ENCODE measurements at places on chromosomes 3 and 15.

DNA sequence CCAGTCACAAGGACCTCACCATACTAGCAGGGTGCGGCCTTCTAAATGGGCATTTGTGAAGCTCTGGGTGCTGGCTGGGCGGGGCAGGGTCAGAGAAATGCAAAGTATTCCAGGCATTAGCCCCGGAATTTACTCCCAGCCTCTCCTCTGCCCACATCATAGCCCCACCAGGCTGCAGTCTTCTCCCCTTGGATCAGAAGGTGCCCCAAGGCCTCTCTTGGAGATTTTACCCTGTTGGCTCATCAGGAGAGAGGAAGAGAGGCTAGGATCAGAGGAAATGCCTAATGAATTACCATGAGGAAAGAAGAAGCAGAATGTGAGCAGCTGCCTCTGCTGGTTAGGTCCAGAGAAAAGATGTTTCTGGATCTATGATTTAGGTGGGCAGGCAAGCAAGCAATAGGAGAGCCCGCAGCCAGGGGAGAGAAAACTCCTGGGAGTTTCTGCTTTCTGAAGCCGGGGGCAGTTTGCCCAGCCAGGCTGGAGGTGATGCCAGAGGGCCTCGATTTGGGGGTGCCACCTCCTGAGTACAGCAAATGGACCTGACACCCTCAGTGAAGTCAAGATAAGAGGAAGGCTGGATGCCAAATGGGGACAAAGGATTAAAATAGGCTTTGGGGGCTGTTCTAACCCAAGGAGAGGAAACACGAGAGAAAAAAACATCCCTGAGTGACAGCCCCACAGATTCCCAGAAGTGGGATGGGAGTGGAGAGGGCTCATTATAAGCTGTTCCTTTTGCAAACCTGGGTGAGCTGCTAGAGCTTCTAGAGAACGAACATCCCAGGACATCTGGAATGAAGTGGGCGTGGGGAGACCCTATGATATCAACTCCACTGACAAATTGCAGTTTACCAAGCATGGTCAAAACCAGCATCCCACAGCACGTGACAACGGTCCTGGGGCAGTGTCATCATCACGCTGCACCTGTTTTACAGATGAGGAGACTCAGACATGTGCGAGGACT is 65.4 kb downstream of the BDH1 start:
- peak; percentile 92 for DNase-seq

GRCh38 chr15:99925661-99926461 is 192.6 kb upstream of the LYSMD4 start:
- peak; percentile 29 for DNase-seq

DNA sequence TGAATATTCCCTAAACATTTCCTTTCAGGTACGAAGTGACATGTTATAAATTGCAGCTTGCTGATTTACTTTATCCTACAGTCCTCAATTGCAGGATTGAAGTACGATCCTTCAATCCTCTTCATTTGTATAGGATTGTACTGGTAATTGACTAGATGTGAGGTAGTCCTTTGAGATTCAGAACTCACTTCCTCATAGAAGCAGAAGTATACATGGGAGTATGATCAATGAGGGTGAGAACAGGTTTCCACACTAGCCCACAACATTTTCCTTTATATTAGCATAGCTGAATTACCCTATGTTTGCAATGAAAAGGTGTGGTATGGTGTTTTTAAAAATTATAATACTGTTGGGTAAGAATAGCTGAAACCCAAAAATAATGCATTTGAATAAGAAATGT is 160.0 kb upstream of the UMPS start:
- no peak for DNase-seq

DNA sequence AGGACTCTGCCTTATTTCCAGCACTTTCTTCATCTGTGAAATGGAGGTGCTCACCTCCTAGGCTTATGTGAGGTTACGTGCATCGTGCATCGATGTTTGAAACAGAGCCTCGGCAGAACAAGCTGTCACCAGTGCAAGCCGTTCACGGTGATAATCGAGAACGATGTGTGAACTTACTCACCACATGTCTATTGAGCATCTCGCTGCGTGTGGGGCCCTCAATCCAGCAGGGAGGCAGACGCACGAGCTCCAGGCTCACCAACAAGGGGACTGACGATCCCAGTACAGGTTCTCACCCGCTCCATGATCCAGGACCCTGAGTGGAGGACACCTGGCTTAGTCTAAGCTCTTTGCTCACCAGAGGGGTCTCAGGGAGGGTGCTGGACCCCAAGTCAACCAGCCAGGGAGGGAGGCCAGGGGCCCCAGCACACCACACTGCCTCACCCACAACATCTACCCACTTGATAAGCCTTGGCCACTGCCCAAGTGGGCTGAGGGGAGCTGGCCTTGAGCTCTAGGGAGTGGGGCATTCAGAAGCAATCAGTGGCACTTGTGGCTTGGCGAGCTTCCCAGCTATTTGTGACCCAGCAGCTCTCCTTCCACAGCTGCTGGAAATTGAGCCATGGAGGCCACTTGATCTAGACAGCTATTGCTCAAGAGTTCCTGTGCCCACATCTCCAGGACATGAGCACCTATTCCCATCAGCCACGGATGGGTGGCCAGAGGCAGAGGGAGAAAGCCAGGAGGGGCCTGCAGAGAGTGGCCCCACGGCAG is 34.4 kb upstream of the SLC6A1 start:
- peak; percentile 68 for DNase-seq

DNA sequence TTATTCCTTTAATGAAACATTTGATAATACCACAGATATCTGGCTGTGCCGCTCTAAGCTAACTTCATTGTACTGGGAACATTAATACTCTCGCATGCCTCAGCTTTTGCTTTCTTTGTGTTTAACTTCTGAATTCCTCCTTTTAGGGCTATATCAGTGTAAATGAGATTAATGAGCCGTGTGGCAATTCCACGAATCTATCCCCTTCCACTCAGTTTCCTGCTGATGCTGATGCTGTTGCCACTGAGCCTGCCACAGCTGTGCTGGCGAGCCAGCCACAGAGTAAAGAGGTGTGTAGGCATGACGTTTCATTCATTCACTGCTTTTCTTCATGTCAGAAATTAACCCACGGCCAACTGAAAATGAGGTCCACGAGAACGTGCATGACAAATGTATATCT is 30.0 kb upstream of the ABHD10 start:
- no peak for DNase-seq

GRCh38 chr3:190384309-190384756 is 3.6 kb upstream of the CLDN16 start:
- peak; percentile 64 for DNase-seq

DNA sequence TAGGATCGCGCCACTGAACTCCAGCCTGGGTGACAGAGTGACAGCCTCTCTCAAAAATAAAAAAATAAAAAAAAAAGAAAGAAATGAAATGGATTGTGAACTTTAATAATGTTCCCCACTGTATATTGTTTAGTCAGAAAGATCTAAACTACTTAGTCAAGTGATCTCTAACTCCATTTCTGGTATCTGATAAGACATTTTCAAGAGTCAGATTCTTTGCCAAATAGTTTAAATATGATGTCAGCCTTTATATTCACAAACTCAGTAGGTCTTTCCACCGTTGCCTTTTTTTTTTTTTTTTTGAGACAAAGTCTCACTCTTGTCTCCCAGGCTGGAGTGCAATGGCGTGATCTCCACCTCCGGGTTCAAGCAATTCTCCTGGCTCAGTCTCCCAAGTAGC is 29.0 kb upstream of the OSBPL11 start:
- peak; percentile 38 for DNase-seq

DNA sequence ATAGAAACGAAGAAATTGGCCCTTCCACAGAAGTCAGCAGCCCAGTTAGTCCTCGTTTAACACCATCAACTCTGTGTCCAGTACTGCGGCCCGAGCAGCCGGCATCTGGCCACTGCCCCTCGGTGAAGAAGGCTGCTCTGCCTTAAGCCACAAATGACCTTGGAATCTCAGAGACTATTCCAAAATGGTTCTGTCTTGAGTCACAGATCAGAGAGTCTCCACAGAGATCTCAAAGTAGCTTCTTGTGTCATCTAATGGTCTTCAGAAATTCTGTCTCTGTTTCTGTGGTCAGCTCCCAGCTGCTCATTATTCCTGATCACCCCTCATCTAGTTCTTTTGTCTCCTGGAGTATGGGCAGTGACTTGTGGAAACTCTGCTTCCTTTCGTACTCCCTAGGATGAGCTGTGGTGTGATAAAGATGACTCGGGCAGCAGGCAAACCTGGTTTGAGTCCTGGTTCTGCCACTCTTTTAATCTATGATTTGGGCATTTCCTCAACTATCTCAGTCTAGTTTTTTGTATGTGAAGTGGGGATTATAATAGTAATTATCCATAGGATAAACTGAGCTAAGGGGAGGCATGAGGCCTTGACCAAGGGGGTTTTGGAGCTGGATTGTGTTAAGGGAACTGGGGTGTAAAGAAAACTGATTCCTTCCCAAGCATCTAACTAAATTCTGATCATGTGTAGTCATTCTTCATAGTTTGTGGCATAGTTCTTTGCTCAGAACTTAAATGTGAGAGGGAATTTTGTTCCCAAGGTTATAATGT is 22.6 kb downstream of the CRTC3 start:
- DNase-seq, result peak; percentile 56

GRCh38 chr15:77418391-77418965 is 1.4 kb downstream of the PEAK1 start:
- peak; percentile 33 for DNase-seq
